ENCODE measurements at places on chromosomes 2 and 18. TPM values are rescaled to one million over a fixed set of nuclear protein-coding genes. Genes with fewer than 3 reads are reported as not detected.

The EMILIN1 gene
- 3.2 TPM for total RNA-seq

The CROCC2 gene
- total RNA-seq, result not detected

The MYO5B gene
- 2.7 TPM for total RNA-seq

The MREG gene
- total RNA-seq, result 48.4 TPM

The SERPINB2 gene
- total RNA-seq, result not detected

The SLC23A3 gene
- 1.1 TPM for total RNA-seq

The FAHD2B gene
- 21.2 TPM for total RNA-seq

The LAPTM4A gene
- total RNA-seq, result 147 TPM

The SF3B6 gene
- total RNA-seq, result 76.5 TPM

The STAT4 gene
- 0.74 TPM for total RNA-seq

The RAB12 gene
- total RNA-seq, result 28.8 TPM

The CDK15 gene
- 0.61 TPM for total RNA-seq

Measured in glutamatergic neuron (in vitro differentiated cells).